Nucleus accumbens (tissue), 56 donors: ENCODE measurements at places on chromosomes 6 and 20.

GRCh38 chr6:127590344-127590743, 13.4 kb downstream of the C6orf58 start:
- DNase-seq, result no peak

DNA sequence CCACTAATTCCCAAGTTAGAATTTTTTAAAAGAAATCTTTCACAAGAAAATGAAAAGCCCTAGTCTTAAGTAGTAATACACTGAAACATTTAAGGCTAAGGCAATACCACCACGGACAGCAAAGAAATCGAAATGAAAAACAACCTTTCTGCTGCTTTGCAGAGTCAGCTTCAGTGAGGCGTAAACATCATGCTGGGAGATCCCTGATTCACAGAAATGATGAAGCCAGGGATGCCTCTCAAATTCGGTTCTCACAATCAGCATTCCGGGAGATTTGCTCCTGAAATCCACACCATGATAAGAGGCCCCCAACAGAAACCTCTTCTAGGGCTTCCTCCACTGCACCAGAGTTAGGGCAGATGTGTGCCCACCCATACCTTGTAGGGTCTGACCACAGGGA, 18.6 kb downstream of the RRBP1 start:
- DNase-seq, result no peak

- DNase-seq, result no peak
Measured at GRCh38 chr6:89817481-89817880, 2.1 kb downstream of the MDN1 start.

DNA sequence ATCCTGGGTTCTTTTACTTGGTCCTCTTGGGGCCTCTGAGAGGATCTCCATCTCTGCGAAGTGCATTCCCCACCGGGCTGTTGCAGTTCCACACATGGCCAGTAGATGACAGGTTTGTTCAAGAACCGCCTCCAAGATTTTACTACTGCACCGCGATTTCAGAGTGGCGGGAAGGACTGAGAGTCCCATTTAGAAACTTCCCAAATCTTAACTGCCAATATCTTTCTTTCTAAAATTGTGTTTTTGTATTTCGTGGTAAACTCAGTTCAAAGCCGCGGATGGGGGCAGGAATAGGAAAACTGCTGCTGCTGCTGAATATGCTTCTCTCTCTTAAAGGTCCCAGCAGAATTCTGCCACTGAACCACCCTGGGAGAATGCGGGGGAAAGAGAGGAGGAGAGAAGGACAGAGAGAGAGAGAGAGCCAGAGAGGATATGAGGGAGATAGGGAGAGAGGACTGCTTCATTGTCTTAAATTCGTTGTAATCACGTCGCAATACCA, 8.6 kb upstream of the BTNL2 start:
- DNase-seq, result peak; percentile 55

DNA sequence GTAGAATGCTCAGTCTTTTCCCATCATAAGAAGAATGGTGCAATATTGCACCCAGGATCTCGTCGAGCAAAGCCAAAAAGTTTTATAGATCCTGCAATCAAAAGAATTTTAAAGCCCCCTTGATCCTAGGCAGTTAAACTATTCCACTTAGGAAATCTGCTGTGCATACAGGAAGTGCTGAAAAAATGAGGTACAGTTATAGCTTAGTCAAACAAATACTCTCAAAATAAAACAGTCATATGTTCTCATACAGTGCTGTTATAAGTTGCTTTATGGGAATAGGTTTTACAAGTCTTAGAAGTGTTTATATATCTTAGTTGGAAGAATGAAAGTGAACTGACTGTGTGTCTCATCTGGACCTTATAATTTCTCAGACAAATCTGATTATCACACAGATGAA, 232.6 kb upstream of the RAB32 start:
- no peak for DNase-seq

GRCh38 chr6:159106627-159107241, 61.9 kb upstream of the TAGAP start:
- peak; percentile 50 for DNase-seq
